ENCODE measurements at places on chromosomes 13 and 19.

DNA sequence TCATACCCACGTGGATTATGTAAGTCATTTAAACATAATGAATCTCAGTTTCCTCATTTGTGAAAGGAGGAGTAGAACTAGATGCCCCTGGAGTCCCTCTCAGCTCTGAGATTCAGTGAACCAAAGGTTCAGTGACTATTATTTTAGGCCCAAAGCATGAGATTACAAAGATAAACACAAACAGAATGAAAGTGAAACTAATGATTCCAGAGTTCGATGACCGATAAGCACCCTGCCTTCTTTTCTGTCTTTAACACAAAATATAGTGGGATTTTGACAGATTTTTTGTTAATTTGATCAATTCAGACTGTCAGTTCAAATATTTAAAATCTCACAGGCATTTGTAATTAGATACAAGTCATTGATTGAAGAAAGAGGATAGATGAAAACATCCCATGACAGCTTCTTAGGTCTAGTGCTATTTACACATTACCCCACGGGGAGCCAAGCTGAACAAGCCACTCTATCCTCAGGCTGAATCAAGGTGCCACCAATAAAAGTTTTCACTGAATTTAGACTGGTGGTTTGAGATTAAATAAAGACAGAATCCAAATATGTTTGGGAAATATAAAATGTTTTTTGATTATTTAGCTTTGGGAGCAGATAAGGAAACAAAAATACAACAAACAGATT, 64.6 kb upstream of the RAP2A start:
- DNase-seq = no peak

GRCh38 chr13:77861741-77862140, 56.9 kb downstream of the EDNRB start:
- DNase-seq = no peak

DNA sequence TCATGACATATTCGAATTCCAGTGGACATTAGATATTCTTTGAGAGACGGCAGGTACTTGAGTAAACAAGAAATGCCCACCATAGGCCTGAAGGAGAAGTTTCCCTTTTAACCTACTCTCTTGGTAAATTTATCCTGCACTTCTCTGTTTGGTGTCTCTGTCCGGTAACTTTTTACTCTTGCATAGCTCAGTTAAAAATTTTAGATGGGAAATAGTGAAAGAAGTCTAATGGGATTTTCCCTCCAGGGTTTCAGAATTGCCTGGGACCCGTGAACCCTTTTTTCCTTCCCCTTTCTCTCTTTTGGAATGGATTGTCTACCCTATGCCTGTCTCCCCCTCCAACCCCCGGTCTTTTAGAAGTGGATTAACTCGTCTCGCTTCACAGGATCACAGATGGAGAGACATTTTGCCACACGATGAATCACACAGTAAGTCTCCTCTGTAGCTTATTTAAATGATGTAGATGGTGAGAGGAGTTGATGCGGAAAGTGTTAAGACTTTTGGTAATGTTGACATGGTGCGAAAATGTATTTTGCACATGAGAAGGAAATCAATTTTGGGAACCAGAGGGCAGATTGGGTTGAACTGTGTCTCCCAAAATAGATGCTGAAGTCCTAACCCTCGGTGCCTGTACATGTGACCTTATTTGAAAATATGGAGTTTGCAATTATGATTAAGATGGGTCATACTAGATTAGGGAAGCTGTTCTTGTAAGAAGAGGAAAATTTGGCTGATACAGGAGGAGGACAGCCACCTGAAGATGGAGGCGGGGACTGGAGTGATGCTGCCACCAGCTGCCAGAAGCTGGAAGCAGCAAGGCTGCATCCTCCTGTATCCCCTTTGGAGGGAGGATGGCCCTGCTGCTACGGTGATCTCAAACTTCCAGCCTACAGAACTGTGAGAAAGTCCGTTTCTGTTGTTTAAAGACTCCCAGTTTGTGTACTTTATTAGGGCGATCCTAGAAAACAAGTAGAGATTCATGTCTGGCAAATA, 711 bp upstream of the MIPEP start:
- no peak for DNase-seq

DNA sequence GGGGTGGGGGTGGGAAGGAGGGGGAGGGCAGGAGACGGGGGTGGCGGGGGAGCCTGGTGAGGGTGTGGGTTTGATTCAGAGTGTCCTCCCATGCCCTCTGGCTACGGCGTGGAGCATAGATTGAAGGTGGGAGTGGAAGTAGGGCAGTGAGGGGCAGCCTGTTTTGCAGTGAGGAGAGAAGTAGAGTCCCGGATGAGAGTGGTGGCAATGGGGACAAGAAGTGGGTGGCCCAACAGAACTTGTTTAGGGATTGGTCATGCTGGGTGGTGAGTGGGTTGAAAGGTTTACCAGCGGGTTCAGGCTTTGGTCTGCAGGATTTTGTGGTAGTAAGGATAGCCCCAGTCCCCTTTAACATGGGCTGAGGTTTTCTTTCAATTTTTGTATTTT, 35.5 kb downstream of the SIPA1L3 start:
- no peak for DNase-seq

Data from activated gamma-delta T cell (primary cell).